ENCODE measurements at places on chromosomes 6 and 20. TPM values are rescaled to one million over a fixed set of nuclear protein-coding genes. Genes with fewer than 3 reads are reported as not detected.

GRCh38 chr6:147950623-147950987, 392.0 kb upstream of the SASH1 start:
- no peak for DNase-seq

GRCh38 chr6:148287623-148288333, 54.9 kb upstream of the SASH1 start:
- no peak for DNase-seq

DNA sequence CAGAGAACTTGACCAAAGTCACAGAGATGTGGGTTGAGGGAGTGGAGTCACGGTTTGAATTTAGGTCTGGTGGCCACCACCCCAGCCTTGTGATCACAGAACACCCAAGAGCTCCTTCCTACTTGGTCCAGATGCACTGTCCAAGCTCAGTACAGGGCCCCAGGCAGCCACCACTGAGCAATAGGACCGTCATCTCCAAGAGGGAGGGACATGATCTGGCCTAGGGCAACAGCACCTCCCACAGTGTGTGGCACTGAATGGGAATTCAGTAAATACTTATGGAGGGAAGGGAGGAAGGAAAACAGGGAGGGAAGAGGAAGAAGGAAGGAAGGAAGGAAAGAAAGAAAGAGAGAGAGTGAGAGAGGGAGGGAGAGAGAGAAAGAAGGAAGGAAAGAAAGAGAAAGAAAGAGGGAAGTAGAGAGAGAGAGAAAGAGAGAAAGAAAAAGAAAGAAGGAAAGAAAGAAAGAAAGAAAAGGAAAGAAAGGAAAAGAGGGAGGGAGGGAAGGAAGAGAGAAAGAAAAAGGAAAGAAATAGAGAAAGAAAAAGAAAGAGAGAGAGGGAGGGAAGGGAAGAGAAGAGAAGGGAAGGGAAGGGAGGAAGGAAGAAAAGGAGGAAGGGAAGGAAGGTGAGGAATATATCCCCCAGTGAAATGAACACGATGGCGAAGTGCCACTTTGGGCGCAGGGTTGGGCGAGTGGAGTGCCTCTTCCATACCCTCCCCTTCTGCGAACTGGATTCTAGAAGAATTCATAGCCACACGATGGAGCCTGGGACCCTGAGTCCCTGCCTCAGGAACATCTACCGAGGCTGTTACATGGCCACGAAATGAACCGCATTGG, 243.7 kb downstream of the TFAP2C start:
- DNase-seq: no peak

GRCh38 chr6:96156425-96156824, 140.7 kb downstream of the FUT9 start:
- DNase-seq: peak; percentile 2

- peak; percentile 27 for DNase-seq
These were observed 497.7 kb upstream of the MARCKS start for GRCh38 chr6:113359155-113360140.

DNA sequence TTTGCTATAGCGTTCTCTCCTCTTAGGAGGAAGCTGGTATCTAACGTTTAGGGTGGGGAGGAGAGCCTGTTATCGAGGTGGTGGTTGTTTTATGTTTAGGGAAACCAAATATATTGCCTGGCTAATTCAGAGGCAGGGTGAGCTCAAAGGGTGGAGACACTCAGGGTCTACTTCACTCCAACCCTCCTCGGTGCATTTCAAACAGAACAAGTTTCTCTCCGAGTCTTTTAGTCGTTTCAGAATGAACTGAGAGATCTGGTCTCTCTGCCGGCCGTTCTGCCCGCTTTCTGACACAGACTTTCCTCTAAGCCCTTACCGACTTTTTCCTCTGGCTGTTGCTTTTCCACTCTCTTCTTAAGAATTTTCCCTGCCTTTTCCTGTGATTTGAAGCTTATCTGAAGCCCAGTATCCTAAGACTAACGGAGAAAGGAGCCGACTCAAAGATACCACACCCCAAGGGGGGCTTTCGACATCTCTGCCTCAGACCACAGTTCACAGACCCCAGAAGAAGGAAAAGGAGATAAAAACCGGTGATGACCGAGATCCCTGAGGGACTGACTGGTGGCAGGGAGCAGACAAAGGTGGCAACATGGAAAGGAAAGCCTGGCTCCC, 865 bp downstream of the STK38 start:
- DNase-seq: no peak

- no peak for DNase-seq
These were observed 629.3 kb downstream of the GRIK2 start for GRCh38 chr6:102022803-102023202.

GRCh38 chr20:15081261-15081660, 743.8 kb upstream of the FLRT3 start:
- DNase-seq: no peak

Gene ZNF311
- 1.2 TPM for total RNA-seq

Gene FAM162B
- total RNA-seq: not detected

Gene ZBTB12
- total RNA-seq: 0.70 TPM

Gene PAX1
- total RNA-seq: not detected
